ENCODE measurements at places on chromosomes 12 and 14.

DNA sequence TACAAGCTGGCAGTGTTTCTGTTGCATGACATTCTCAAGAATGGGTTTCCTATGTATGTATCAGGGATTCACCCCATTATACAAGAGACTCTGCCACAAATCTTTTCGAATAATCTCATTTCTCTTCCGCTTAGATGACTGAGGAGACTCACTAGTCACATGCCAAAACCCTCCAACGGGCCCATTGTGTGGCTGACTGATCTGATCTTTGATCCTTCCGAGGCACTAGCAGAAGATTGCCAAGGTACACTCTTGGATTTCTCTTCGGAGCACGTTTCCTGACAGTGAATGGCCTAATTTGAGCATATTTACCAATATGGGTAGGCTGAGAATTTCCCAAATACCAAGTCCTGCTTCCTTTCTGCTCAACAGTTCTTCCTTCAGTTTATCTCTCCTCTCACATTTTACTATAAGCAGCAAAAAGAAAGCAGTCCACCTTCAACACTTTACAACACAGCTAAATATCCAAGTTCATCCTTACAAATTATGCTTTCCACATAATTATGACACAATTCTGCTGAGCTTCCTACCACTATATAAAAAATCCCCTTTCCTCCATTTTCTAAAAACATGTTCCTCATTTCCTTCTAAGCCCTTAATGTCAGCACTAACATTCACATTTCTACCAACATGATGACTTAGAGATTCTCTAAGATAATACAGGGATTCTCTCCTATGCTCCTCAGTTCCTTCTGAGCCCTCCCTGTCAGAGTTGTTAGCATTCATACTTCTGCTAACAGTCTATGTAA lies 11.0 kb downstream of the PRPH start:
- DNase-seq, result no peak

DNA sequence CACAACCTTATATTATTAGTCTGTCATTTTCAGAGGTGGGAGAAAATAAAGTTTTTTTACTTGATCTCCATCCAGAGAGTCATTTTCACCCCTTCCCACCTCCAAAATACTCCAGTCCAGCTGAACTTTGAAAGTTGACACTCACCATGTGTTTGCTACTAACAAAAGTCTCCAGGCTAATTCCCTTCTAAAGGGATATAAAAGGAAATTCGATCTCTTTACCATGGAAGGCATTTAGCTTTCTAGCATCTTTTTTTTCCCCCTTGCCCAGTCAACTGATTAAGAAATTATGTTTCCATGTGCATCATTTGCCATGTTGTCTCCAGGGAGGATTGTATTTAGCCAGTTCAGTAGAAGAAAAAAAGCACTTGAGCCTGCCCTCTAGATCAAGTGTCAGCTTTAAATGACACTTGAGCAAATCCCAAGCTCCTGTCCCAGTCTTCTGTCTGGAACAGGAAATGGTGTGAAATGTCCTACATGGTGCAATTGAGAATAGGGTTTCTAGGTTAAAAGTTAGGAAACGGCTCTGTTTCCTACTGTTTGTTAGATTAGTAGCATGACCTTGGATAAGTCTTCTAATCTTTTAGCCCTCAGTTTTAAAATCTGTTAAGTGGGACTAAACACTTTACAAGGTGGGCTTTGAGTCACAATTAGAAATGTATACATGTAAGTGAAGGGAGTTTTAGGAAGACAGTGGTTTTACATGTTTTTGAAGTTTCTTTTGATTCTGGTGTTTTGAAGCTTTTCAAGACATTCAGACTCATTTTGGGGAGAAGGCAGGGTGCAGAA lies 67.2 kb downstream of the GNS start:
- DNase-seq, result no peak

- no peak for DNase-seq
Measured at GRCh38 chr14:75615200-75615599, 36.8 kb downstream of the FLVCR2 start.

GRCh38 chr14:91190853-91191252 lies 53.7 kb downstream of the GPR68 start:
- DNase-seq, result no peak

DNA sequence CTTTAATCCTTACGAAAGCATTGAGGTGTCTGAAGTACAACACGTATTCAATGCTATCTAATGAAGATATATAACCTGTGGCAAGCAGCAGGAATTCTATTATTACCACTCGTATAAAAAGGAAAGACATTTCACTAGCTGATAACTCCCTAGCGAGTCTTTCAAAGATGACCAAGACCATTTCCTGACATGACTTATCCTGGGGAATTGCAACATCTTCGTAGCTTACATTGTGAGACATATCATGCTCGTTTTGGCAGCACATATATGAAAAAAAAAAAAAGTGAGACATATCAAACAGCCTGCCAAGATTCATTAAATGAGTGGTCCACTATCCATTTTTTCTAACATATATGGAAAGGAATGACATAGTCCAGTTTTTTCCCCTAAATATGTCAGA lies 337.0 kb downstream of the FSCB start:
- DNase-seq, result no peak

DNA sequence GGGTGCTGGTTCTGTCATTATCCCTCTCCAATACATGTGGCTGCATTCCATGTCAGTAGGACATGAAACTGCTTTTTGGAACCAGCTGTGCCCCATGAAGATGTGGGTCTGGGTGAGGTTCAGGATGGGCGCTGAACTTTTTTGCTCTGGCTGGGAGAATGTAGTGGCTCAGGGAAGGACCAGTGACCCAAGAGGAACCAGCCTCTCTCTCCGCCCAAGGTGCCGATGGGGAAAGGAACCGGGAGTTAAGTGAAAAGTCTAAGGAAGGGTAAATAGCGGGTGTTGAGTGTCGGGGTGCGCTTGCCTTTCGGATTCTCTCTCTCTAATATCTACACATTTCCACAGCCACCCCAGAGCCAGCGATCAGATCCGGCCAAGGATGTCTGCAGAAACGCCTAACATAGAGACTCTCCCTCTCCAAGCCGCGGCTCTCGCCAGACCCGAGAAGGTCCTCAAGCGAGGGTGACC lies 7.8 kb downstream of the ARHGEF25 start:
- no peak for DNase-seq

- DNase-seq, result no peak
Measured at GRCh38 chr14:66092748-66093147, 393.4 kb upstream of the CCDC196 start.

GRCh38 chr12:27922531-27923139 lies 49.9 kb downstream of the PTHLH start:
- DNase-seq, result no peak

DNA sequence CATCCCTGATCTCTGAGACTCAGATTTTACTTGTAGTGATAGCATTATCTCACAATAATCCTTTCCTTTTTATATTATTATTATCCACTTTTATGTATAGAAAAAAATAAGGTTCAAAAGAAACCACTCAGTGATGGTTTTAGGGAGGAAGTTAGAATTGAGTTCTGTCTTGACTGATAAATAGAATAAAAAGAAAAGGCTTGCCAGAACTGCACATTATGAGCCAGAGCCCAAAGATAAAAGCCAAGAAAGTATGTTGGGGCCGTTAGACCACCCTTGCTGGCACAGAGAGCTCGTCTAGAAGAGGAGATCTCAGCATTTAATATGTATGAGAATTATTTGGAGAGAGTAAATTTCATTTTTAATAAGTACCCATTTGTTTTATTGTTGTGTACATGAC lies 103.2 kb downstream of the TSPAN8 start:
- no peak for DNase-seq

DNA sequence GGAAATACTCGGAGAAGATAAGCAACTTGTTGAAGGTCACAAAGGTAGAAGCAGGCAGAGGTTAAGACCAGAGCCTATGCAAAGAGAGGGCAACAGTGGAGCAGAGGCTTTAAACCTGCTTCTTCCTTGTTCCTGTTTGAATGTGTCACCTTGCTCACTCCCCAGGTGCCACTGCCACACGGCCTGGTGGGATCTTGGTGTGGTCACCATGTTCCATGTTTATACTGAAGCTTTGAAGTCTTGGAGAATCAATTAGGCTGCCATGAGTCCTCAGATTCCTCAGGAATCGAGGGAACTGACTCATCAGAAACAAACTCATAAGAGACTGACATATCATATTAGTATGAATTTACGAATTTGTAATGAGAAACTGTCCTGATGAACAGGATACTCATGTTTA lies 46.8 kb downstream of the IQSEC3 start:
- no peak for DNase-seq

- DNase-seq, result no peak
Measured at GRCh38 chr12:34605510-34605887, 583.2 kb downstream of the ALG10 start.

GRCh38 chr14:50791201-50791600 lies 39.8 kb downstream of the NIN start:
- DNase-seq, result no peak

DNA sequence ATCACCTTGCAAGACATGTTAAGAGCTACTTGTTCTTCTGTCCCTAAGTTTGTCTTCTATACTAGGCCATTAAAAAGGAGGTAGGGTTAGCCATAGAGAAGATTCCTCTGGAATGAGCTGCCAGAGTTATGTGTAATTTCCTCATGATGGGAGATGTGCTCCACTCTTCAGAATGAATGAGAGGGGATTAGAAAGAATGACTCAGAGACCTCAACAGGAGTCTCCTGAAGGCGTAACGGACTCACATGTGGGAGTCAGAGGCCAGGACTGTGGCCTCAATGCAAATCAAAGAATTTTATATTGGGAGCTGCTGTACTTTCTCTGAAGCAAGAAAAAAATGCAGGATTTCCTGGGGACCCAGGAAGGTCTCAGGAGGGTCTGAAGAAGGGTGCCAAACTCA lies 87.8 kb upstream of the ATXN7L3B start:
- no peak for DNase-seq

- DNase-seq, result no peak
Measured at GRCh38 chr14:71354801-71355200, 447.5 kb downstream of the PCNX1 start.

DNA sequence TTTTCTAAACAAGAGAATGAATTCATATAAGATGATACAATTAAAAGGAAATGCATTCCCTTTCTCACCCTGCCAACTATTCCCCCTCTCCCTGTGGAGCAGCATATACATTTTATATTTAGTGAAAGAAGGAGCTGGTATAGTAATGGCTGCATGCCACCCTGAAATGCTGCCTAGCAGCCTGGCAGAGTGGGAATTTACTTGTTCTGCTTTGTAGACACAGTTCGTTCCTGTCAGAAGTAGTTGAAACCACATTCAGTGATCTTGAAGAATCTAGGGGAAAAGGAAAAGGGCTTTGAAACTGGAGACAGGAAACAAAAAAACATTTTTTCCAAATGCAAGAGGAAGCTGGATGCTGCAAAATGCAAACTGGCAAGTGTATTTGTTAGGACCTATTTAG lies 176.0 kb upstream of the PLEKHA5 start:
- no peak for DNase-seq

DNA sequence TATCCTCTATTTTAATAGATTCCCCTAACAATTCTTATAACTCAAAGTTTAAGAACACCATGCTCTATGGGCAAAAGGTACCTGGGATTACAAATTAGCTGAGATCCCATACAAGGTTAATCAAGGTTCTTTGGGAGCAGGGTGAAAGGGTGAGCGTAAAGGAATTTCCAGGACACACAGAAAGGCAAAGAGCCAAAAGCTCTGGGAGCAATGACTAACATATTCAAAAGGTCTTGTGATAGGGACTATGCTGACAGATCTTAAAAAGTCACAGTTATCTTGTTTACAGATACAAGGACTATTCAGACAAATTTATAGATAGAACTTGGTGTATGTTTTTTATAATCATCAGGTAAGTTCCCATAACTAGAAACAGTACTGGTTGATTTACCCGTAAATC lies 19.5 kb upstream of the PPFIBP1 start:
- DNase-seq, result no peak

DNA sequence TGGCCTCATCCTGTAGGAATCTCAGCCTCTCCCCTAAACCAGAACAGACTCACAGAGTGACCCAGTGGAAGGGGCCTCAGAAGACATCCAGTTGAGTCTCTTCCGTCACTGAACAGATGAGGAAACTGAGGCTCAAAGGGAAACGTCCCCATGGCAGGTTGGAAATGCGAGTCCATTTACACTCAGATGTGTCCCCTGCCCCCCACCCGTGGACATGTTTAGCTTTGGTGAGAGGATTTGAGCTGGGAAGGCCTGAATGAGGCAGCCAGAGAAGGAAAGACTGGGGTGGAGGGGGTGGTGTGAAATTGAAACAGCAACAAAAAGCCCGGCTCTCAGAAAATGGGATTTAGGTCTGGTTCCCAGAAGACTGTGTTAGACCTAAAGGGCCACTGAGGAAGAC lies 1.7 kb downstream of the FAIM2 start:
- DNase-seq, result no peak

DNA sequence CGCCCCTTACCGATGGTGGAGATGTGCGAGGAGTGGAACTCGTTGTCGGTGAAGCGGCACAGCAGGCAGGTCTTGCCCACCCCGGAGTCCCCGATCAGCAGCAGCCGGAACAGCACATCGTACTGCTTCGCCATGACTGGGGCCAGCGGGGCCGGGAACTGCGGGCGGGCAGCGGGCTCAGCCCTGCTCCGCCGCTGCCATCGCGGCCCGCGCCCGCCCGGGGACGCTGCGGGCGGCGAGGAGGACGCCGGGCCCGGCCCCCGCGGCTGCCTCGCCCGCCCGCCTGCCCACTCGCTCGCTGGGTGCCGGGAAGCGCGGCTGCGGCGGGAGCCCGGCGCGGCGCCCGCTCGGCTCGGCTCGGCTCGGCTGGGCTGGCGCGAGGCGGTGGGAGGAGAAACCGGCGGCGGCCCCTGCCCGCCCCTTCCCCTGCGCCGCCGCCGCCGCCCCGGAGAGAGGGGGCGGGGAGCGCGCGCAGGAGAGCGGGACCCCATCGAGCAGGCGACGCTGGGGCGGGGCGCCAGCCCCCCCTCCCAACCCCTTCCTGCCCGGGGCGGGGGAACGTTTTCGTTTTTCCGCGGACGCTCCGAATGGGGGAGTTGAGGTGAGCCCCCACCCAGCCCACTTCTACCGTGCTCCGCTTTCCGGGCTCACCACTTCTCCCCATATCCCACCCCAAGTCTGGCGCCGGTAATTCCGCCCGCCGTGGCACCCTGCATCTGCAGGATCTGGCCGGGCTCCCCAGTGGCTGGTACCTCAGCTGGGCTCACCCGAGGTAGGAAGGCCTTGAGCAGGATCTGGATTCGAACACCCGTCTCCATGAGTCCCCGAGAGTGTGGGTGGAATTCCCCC lies at the start of gene RAB15:
RAB15 (minus strand) TSS at position 394 of the 849 bp plus-strand sequence; CDS start at position 134, 260 bp downstream.
- peak; percentile 51 for DNase-seq

DNA sequence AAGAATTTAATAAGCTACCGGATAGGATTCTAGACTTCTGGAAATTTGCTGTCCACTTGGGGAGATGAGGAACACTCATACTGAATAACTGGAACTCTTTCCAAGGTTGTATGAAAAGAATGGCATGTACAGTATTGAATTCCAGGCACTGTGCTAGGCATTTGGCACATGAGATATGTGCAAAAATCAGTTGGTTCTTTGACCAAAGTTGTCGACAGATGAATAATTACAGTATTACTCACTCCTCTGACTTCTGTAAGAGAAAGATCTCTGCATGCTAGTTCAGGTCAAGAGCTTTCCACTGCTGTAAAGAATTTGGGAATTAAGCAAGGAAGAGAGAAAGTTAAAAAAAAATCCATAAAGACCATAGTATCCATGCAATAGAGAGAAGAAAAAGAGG lies 764.7 kb downstream of the BCL11B start:
- DNase-seq, result no peak
